ENCODE measurements at places on chromosomes 1 and 21.

DNA sequence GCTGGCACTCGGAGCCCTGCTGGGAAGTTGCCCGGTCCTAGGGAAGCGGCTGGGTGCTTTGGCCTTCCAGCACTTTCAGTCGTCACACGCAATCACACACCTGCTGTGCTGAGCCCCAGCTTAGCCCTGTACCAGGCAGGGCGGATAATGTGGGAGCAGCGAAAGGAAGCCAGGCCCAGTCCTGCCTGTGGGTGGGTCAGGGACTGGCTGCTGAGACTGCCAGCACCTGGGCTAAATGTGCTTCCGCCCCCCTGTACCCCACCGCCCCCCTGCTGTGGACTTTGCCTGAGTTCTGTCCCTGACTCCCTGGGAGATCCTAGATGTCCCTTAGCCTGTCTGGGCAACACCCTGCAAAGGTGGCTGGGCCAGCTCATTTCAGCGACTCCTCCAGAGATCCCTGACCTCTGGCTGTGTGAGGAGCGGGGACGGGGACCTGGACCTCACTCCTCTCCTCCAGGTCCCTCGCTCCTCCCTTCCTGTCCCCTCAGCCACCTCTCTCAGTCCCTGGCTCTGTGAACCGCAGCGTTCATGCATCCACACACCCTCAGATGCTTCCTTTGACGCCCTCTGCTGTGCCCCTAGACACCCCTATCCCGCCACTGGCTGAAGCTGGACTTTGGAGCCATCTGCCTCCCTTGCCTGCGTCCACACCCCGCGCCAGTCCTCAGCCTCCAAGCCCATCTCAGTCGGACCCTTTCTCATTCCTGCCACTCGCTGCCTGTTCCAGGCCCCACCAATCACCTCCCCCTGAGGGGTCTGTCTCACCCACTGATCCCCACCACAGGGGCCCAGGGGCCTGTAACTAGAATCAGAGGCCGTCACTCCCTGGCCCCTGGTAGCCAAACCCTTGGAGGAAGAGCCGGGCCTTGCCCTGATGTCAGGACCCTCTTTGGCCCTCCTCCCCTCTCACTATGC, 1.4 kb downstream of the MMEL1 start:
- no peak for DNase-seq

DNA sequence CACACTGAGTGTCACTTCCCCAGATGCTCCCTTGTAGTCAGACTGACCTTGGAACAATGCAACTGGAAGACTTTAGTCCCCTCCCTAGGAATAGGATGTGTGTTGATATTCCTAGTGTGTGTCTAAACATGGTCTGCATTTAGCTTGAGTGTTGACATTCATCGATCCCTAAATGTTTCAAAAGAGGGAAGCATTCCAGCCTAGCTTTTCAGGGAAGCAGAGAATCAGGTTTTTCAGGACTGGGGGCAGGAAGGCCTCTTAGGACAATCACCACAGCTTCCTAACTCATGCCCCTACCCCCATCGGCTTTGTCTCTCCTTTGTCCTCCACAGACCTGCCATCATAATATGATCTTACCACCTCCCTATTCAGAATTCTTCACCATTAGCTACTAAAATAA, 43.4 kb downstream of the NMNAT2 start:
- DNase-seq = no peak

- DNase-seq = no peak
Measured at GRCh38 chr1:79585801-79586200, 579.3 kb upstream of the ADGRL4 start.

DNA sequence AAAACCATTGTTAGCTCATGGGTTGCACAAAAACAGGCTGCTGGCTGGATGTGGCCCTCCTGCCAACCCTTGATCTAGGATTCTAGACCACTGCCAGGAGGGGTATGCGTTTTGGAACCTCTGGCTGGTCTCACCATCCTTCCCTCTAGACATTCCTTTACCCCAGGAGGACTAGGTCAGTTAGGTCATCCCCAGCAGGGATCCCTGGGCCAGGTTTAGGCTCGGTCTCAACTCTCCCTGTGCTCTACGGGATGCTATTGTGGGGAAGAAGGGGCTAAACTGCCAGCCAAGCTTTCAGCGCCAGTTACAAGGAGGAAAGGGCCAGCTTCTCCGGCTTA, 22.7 kb downstream of the SLC2A1 start:
- DNase-seq = no peak

DNA sequence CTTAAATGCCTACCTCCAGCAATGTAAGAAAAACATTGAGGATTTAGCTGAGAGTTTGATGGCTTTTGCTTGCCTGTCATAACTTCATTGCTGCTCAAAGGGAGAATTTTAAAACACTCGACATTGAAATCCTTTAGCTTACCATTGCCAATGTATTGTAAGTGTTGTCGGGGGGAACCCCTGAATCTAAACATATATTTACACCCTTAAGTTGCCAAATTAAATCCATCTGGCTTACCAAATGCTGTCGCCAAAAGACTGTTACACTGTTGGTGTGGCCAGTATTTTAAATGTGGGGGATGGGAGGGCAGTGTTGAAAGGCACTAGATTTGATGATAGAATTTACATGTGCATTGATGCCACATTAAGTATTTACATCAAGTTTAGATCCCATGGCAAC, 24.9 kb upstream of the C1orf105 start:
- no peak for DNase-seq

GRCh38 chr1:63804829-63805484, 31.1 kb downstream of the ROR1 start:
- no peak for DNase-seq

DNA sequence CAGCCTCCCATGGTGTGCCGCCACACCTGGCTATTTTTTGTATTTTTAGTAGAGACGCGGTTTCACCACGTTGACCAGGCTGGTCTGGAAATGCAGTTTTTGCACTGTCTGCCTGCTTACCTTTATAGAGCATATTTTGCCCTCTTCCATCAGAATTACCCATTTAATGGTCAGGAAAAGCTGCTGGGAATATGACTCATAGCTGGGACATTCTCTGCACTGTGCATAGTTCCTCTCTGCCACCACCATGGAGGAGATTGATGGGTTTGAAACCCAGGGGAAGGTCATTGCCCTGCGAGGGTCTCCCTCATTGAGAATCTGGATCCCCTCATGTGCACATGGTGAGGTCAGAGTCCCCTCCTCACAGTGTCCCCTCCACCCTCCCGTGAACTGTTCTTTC, 32.1 kb downstream of the MX1 start:
- no peak for DNase-seq

DNA sequence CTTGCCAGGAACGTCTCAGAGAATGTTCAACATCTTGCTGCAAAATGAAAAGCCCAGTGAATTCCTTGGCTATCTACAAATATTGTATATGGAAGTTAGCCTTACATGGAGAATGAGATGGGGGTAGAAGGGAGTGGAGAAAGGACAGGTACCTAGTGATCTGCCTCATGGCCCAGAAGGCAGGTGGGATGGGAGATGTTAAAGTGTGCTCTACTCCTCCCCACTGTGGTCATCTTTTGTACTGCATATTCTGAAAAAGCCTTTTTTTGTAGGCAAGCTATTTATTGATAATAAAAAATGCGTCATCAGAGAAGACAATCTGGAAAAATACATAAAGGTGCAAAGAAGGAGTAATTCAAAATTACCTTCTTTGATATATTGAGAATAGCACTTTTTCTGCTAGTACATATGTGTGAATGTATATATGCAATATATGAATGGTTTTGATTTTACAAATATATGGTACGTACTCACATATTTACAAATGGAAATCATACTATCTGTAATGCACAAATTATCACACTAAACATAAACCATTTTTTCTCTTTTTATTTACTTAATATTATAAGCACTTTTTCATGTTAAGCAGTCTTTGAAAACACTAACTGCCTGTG, 19.1 kb upstream of the SLC5A9 start:
- DNase-seq = peak; percentile 41

DNA sequence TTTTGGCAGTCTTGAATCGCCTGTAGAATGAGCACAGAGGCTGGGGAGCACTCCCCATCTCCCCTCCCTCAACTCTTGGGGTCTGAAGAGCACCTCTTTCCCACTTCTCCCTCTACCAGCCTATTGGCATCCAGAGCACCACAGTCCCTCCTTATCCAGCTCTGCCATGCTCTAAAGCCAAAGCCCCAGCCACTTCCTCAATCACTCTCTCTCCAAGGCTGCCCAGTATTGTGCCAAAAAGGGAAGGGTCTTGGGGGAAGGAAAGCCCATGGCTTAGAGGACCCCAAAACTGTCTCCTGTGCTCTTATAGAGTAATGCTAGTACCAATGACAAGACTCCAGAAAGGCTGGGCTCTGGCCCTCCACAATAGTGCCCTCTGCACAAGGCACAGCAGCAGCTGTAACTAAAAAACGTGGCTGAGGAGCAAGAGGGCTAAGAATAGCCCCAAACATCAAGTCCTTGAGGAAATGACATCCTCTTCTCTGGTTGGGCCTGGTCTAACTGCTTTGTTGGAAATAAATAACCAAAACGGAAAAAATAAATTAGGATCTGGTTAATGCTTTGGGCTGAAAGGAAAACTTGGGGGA, 28.4 kb downstream of the SLC27A3 start:
- no peak for DNase-seq

All from Daoy (cell line).